ENCODE measurements at places on chromosomes 2 and 18. TPM values are rescaled to one million over a fixed set of nuclear protein-coding genes. Genes with fewer than 3 reads are reported as not detected.
A peak's percentile ranks its signal among the peaks of the same experiment; 100 is the strongest.

- no peak for DNase-seq
Observed at GRCh38 chr2:7523481-7524120, 606.4 kb downstream of the RNF144A start.

The TGIF1 gene
- total RNA-seq = 50.7 TPM

DNA sequence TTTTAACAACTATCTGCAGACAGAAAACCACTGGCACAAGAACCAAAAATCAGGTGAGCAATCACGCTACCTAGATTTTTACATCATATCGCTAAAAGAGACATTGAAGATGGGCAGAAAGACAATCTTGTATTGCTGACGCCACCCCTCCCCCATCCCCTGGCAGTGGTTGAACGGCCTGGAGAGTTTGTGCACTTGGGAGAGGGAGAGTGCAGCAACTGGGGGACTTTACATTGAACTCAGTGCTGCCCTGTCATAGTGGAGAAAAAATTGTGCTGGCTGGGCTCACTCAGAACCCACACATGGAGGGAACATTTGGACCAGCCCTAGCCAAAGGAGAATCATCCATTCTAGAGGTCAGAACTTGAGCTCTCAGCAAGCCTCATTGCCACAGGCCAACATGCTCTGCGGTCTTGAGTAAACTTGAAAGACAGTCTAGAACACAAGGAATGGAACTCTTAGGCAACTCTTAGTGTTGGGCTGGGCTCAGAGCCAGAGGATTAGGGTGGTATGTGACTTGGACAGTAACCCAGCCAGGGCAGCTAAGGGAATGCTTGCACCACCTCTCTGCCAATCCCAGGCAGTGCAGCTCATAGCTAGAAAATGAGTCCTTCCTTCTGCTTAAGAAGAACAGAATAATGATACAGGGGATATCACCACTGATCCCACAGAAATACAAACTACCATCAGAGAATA, 220.0 kb upstream of the CYP26B1 start:
- no peak for DNase-seq

DNA sequence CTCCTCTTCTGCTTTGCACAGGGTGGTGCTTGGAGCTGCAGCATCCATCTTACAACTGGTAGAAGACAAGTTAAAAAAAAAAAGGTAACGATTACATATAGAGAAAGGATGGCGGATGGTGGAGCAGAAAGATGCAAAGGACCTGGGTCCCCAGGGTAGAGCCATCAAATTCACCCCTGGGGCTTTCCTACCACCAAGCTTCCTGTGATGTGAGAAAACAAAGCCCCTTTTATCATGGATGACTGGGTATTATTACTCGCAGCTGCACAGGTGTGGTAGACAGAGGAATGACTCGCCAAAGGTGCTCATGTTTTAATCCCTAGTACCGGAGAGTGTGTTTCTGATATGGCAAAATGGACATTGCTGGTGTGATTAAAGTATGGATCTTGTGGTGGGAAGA, 1.3 kb upstream of the ACOXL start:
- no peak for DNase-seq

The FSIP2 gene
- total RNA-seq = 0.21 TPM

DNA sequence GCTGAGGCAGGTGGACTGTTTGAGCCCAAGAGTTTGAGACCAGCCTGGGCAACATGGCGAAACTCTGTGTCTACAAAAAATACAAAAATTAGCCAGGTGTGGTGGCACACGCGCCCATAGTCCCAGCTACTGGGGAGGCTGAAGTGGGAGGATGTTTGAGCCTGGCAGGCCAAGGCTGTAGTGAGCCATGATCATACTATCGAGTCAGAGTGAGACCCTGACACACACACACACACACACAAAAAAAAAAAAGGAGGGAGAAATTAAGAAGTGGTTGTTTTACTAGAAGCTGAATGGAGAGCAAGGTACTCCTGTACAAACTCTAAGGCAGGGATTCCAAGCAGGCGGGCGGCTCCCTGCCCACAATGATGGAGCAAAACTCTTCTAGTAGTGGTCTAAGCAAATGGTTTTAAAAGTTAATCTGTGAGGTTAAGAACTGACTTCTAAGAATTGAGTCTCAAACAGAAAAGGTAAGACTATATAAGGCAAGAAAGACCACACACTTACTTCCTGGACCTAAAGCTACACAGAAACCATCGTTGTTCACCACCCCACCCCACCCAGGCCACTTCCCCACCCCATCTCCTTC, 2.6 kb downstream of the ANKRD44 start:
- DNase-seq = peak; percentile 89

The RAX gene
- total RNA-seq = not detected

The REG3G gene
- not detected for total RNA-seq

GRCh38 chr2:133143645-133144044, 424.6 kb downstream of the NCKAP5 start:
- no peak for DNase-seq

DNA sequence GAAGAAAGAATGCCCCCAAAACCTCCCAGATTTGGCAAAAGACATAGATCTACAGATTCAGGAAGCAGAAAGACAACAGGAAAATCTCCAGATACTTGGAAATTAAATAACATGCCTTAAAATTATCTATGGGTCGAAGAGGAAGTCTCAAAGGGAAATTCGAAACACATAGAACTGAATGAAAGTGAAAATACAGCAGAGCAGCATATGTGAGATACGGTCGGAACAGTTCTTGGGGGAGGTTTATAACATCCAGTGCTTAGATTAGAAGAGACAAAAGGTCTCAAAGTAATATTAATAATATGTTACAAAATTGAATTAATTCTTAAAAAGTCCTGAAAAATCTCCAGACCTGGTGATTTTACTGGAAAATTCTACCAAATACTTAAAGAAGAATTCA, 14.3 kb downstream of the KCNG2 start:
- DNase-seq = no peak

- DNase-seq = no peak
Observed at GRCh38 chr2:34492561-34493455, 893.7 kb upstream of the FAM98A start.

The IL1F10 gene
- total RNA-seq = not detected

Measured in activated CD4-positive, alpha-beta T cell treated with anti-CD3 and anti-CD28 coated beads, Interleukin-2, amount 10 ng/mL, durations not matched to agents 24 days and 14 days (primary cell).